Kasumi-1 (cell line): ENCODE measurements at places on chromosomes 6 and 20.
A peak's percentile ranks its signal among the peaks of the same experiment; 100 is the strongest.

DNA sequence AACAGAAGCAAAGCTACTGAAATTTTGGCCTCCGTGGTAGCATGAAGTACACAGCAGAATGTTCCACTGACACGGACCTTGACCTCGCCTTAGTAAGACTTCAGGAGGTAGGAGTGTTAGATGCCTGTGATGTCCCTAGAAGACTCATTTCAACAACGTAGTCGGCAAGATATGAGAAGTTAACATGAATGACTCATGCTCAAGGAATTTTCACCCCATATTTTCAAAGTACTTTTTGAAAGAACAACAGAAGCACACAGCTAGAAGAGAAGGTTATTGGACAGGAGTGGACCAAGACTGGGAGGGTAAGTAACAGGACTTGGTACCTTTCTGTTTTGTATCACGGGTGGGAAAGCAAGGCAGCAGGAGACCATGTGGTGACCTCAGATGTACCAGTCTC is 78.0 kb downstream of the DZANK1 start:
- DNase-seq = no peak

DNA sequence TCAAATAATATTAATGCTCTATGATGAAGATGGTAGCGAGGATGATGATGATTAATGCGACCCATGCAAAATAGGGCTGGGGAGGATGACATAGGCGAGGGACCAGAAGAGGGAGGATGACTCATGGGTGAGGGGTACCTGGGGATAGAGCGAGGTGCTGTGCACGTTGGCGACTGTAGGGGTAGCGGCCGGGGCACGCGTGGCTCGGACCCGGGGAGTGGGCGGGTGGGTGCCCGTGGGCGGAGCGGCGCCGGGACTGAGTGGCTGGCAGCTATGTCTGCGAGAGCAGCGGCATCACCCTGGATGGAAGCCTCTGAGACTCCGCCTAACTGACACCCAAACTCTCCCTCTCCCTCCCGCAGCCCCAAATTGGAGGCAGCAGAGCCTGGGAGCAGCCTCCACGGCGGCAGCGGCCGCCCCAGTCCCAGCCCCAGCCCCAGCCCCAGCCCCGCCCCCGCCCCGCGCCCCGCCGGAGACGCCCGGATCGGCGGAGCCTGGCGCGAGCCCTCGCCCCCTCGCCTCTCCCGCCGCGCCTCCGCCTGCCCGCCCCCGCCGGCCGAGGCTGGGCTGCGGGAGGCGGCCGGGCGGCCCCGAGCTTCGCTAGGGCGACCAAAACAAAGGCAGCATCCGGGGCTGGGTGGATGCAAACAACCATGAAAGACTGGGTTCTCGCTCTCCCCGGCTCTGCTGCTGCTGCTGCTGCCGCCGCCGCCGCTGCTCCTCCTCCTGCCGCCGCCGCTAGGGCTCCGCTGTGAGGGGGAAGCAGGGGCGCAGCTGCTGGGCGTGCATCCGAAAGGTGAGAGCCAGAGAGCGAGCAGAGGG is at the start of gene RIMS1:
TSS of gene RIMS1 (plus strand) at position 367 of the 822 bp plus-strand sequence. CDS start 474 bp downstream, outside the sequence.
- peak; percentile 20 for DNase-seq

DNA sequence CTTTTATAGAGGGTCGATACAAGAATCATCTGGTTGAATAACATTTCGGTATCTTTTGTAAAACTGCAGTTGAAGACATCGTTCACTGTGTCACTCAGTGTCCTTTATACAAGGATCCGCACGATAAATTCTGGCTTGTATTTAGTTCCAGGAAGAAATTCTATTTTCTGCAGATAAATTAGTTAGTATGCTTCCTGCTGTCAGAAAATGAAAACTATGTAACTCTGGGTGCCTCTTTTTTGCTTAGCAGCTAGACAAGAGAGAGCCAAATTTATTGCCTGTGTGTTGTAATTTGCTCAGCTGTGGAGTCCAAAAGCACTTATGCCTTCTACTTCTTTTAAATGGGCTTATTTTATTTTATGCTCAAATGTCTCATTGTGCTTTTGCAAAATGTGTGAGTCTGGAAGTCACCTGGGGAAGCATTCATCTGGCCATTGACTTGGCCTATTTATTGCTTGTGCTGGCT is 56.5 kb upstream of the KCNK16 start:
- DNase-seq = no peak

GRCh38 chr20:5650280-5650691 is 99.9 kb upstream of the SHLD1 start:
- no peak for DNase-seq
